ENCODE measurements at places on chromosomes 6 and 20.

DNA sequence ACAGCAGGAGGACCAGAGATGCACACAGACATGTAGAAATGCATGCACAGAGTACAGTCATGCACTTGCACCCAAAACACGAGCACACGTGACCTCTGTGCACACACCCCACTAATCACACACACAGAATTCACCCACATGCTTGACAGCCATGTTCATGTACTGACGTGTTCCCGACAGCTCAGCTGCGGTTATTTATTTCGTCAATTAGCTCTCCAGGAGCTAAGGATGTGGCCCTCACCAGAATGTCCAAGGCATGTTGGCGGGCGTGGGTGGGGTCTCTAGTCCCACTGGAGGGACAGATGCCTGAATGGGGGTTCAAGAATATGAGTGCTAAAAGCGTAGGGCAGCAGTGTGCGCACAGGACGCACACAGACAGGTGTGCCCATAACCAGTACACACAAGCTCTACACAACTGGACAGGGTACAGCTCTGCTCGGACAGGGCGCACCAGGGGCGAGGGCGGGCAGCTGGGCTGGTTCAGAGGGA, 571 bp upstream of the PRPF6 start:
- no peak for DNase-seq

GRCh38 chr6:138454981-138455706, 44.1 kb downstream of the NHSL1 start:
- no peak for DNase-seq

- DNase-seq: no peak
Measured at GRCh38 chr6:23357185-23357766, 768.7 kb upstream of the NRSN1 start.

DNA sequence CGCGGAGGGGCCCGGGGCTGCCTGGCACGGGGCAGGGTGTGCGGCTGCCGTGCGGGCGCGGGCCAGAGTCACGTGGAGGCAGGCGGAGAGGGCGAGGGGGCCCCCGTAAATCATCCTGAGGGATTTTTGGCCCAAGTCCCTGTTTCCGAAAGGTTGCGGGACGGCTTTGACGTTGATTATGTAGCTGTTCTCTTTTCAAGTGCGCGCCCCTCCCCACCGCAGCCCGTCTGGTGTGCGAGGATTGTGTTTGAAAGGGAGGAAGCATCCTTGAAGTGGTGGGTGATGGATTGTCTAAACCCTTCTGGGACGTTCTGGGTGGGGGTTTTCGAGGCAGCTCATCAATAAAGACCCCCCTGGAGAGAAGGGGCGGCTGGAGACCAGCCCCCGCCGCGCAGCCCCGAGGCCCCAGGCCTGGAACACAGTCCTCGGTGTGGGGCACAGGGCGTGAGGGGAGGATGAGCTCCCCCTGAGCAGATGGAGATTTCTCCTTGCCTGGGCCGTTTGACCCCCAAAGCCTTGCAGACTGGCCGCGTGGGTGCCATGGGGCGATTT, 7.0 kb upstream of the FOXF2 start:
- DNase-seq: no peak

DNA sequence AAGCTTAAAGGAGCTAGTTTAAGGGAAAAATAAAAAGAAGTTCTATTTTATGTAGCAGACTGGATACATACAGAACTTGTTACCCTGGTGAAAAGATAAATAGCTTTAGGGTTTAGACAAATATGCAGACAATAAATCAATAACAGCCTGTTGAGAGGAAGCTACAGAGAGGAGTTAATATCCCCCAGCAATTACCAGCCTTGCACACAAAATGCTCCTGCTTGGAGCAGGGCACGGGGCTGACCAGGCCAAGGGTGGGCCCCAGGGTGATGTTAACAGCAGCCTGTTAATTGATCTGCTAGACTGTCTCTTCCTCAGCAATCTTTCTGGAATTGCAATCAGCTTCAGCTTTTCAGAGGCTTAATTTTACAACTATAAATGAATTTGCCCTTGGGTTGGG, 125.1 kb upstream of the SOX4 start:
- DNase-seq: no peak

DNA sequence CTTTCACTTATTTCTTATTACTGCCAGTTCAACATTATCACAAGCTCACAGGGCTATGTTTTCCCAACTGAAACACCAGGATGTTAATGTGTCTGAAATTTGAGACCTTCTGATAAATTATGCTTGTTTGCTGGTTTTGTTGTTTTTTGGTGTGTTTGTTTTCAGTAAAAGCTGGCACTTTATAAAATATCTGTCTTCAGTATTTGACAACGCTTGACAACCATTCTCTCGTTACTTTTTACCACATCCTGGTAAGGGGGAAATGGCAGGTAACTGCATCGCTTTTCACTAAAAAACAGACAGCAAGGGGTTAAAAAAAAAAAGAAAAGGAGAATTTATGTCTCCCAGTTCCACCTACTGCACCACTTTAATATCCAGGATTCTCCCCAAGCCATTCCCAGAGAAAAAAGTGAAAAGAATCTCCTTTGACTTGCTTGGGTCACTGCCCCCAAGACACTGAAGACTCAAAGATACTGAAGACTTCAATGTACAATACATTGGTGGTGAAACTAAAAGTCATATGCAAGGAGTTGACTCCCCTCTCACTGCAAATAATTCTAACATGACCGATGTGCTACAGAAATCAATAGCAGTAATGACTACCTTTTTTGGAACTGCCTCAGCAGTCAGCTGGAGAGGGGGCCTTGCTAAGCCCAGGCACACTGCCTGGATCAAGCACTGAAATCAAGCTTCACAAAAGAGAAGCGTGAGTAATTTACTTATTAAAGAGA, 88.9 kb downstream of the HIVEP2 start:
- no peak for DNase-seq

GRCh38 chr6:93266116-93266817, 153.1 kb downstream of the EPHA7 start:
- no peak for DNase-seq

DNA sequence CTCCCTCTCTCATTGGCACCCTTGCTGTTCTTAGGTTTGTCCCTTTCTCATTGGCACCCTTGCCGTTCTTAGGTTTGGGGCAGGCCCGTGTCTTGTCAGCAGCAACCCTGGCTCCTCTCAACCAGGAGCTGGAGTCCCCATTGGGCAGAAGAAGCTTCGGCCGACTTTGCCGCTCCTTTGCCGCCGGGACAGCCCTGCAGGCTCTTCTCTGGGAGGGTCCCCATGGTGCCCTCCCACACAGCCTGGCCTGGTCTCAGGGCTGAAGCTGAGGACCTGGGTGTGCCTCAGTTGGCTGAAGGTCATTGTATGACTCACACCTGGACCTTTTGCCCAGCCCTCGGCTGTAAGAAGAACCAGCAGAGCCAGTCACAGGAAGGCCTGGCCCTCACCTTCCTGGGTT, 59.6 kb downstream of the PPP1R14C start:
- no peak for DNase-seq

GRCh38 chr20:50129662-50130355, 16.9 kb upstream of the UBE2V1 start:
- DNase-seq: no peak

- DNase-seq: no peak
Measured at GRCh38 chr6:16659466-16660156, 101.6 kb downstream of the ATXN1 start.

GRCh38 chr6:18389479-18389878, 2.3 kb downstream of the RNF144B start:
- DNase-seq: no peak

- DNase-seq: no peak
Measured at GRCh38 chr6:55869674-55870073, 5.7 kb downstream of the BMP5 start.

DNA sequence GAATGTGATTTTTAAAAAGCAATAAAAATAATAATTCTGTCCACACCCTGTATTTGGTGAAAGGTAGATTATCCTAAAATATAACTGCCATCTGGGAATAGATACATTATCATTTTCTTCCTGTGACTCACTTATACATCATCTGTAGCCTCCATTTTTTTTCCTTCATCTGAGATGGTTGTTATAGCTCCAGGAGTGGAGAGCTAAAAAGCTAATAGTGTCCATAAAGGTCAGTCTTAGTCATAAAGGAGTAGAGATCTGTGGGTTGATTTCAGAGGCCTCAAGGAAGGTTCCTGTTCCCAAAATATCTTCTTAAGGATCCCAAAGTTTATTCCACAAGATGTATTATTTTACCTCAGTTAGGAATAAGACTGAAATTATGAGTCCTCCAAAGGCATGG, 41.1 kb downstream of the FBXO5 start:
- DNase-seq: no peak

GRCh38 chr20:37513779-37514359, 7.2 kb upstream of the NNAT start:
- DNase-seq: no peak

DNA sequence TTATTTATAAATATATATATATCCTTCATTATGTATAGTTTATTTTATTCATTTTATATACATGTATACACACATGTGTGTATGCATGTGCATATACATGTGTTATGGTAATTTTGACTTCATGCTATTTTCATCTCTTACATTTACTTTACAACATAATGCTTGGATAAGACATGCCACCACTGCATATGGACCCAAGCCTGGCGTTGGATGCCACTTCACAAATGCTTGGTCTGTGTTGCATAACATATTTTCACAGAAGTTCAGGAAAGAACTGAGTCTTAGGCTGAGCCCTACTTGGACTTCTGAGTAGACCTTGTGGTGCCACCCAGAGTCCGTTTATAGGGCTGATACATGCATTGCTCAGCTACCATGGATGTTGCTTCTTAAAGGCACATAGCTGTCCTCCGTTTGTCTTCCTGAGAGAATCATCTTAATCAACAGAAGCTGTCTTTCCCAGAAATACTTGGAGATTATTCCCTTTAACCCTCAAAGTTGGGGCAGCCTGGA, 337.8 kb downstream of the BTBD3 start:
- DNase-seq: no peak

DNA sequence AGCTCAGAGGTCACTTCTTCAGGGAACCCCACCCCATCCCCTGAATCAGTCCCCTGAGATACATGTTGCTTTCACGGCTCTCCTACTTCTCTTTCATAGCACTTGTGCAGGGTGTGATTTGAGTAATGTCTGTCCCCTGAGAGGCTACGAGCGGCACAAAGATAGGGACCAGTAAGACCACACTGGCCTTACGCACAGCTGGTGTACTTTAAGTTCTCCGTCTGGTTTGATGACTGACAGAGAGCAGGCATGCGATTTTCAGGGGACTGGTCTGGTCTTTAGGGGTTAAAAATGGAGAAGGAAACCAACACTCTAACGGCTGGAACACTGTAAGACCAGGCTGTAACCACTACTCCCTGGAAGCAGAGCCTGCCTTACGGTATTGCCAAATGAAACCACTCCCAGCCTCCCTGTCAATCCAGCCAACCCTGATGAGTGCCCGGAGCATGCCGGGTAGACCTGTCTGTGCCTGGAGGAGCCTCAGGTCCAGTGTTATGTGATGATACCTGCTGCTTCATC, 47.1 kb downstream of the ELMO2 start:
- DNase-seq: no peak

DNA sequence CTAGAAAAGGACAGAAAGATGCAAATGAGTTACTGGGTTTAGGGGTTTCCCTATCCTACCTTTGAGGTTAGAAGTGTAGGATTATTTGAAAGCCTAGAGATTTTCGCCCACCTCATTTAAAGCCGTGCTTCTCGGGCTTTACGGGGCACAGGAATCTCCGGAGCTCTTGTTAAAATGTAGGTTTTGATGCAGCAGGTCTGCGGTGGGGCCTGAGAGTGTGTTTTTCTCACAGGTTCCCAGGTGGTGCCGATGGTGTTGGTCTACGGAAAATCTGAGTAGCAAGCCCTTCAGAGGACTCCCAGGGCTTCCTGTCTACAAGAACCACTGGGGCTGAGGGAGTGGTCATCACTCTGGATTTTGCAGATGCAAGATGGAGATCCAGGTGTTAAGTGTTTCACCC, 47.5 kb downstream of the TRAM2 start:
- DNase-seq: no peak

- DNase-seq: no peak
Measured at GRCh38 chr6:121297694-121298093, 36.6 kb downstream of the TBC1D32 start.

DNA sequence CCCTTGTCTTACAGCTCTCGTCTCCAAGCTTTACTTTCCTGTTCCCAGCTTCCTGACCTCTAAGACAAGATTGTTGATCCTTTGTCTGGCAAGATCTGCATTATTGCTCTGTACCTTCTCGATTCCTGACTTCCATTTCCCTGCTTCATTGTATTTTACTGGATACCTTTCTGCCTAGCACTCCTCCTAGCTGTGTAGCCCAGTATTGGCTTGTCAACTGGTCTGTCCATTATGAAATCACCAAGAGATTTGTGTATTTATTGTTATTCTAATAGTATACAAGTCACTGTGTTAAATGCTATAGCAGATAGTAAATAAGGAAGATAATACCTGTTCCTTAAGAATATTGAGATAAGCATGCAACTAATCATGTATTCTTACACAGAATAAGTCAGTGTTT, 305.4 kb downstream of the CDKAL1 start:
- no peak for DNase-seq

DNA sequence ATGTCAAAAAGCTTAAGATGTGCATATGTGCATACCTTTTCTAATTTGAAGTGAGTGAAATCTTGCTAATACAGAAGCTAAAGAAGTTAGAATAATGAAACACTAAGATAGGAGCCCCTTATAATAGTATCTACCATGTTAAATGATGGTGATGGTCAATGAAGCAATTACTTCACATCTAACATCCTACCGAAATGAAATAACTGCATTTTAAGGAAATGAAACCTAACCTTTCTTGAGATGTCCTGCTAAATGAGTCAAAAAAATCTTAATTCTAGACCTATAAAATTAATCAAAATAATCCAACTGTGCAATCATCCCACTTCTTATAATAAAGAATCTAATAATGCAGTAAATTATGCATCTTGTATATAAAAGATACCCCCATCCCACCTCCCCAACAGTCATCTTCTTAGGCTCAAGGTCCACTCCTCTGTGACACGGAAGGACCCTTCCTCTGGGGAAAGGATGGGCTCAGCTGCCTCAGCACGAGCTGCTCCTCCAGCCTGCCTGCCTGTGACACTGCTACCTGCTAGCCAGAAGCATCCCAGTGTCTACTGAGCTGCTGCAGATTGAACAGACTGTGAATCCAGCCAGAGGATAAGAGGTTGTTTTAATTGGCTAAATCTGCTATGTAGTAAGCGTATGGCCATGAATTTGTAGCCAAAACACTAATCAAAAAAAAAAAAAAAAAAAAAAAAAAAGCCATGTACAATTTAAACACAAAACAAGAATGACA, 129.6 kb upstream of the BEND3 start:
- DNase-seq: no peak

All from suprapubic skin (tissue), 4 donors.